LHCN-M2 (cell line): ENCODE measurements at places on chromosomes 4 and X. TPM values are rescaled to one million over a fixed set of nuclear protein-coding genes. Genes with fewer than 3 reads are reported as not detected.

Gene SLC16A2
- total RNA-seq, result 11.5 and 12.8 TPM in 2 replicates

Gene CSN1S1
- total RNA-seq, result not detected in 2 replicates

Gene IGFBP7
- 221 and 314 TPM in 2 replicates for total RNA-seq

GRCh38 chr4:95761426-95761825 lies 78.5 kb upstream of the PDHA2 start:
- peak; percentile 67 for DNase-seq

GRCh38 chr4:123896446-123897071 lies 500.0 kb downstream of the SPRY1 start:
- no peak for DNase-seq

GRCh38 chrX:97756879-97757278 lies 873.2 kb downstream of the RPA4 start:
- no peak for DNase-seq

- no peak for DNase-seq
Measured at GRCh38 chrX:23327104-23327503, 7.5 kb upstream of the PTCHD1 start.

DNA sequence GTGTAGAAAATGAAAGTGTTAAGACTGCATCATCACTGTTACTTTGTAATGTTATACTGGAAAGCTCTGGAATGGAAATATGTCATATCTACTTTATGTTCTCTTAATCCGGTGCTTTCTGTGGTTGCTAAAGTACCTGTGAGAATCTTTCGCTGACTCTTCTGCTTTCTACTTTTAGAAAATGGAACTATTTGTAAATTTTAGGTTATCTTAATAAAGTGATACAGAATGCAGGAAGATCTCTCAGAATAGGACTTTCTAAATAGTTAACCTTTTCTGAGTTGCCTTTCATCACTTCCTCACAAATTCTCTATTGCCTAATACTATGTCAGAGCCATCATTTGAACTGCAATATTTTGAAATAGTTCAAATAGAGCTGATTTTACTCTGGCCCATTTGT lies 69.3 kb downstream of the BMP2K start:
- no peak for DNase-seq

GRCh38 chrX:41014776-41015360 lies 70.4 kb upstream of the USP9X start:
- peak; percentile 22 for DNase-seq

DNA sequence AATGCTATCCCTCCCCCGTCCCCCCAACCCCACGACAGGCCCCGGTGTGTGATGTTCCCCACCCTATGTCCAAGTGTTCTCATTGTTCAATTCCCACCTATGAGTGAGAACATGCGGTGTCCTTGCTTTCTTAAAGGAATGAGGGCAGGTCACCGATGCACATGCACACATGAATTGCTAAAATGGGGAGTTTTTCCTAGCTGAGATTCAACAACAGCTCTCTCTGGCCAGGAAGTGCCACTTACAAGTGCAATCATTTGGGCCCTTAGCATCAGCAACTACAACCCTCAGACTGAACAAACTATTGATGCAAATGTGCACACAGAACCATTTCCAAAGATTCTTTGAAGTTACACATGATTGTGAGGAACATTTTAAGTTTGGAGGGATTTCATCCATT lies 95.7 kb upstream of the IQCM start:
- no peak for DNase-seq

- peak; percentile 47 for DNase-seq
Measured at GRCh38 chr4:22991576-22991975, 298.8 kb downstream of the GBA3 start.

DNA sequence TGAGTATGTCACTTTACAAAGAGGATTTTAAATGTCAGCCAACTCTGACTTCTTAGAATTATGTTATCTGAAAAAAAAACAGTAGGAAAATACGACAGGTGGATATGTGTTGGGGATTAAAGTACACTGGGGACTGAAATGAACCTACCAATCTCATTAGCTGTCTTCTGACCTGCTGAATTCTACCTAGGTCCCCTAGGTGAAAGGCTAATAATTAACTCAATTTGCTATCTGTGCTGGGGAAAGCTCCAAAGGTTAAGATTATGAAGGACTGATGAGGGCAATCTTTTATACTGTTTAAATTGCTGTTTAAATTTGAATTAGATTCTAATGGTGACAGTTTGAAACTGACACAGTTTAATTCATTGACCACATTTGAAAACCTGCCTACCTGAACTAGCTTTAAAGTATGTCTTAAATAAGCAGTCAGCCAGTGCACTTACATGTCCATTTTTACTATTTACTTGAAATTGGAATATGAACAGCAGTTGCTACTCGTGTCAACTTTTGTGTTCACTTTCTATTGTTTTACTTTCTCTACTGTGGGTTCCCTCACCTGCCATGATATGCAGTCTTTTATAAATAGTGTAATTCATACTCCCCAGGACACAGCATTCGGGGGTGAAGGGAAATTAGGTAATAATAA lies 977.3 kb downstream of the C4orf33 start:
- no peak for DNase-seq

DNA sequence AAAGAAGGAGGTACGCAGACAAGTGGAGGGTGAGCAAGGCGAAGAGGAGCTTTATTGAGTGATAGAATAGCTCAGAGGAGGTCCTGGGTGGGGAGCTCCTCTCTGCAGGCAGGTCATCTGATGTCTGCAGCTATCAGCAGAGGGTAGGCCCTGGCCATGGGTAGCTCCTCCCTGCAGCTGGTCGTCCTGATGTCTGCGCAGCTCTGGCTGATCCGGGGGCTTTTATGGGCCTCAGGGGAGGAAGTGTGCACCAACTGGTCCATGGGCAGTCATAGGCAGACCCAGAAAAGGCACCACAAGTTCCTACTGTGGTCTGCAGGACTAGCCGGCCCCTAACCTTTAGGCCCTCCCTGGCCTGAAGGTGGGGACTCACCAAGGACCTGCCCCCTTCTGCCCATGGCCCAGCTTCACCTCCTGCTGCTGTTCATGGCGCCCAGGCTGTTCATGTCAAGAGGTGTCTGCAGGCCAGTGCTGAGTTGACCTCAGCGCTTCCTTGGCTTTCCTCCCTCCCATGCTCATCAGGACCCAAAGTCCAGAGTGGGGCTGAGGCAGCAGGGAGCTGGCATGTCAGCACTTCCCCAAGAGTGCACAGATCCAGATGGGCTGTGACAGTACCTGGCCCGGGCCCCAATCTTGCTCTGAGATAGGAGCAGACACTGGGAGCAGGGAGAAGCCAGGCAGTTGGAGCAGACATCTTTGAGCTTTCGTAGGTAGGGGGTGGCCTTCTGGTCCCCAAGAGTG lies 46.1 kb downstream of the ARAP2 start:
- no peak for DNase-seq

DNA sequence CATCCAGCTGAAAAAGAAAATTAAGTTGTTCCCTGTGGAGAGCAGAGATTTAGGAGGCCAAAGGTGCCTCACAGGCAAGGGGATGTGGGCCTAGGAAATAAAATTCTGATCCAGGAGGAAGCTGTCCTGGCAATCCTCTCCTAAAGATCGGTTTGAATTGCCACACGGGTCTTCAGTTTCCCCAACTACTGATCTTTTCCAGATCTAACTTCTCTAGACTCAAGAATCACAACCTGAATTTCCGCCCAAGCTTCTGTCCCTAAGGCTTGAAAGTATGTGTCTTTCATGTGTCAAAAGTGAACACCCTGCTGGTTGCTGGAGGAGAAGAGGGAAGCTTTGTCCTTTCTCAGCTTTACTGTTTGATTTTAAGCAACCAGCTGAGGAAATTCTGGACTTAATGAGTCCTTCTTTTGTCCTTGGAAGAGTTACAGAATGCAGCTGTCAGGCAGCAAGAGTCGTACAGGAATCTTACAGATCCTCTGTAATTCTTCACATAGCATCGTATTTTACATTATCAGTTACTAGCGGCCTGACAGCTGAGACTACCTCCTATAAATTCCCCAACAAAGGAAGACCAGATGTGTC lies 93.8 kb downstream of the INPP4B start:
- peak; percentile 13 for DNase-seq

GRCh38 chr4:16236402-16237023 lies 10.2 kb upstream of the TAPT1 start:
- no peak for DNase-seq

- no peak for DNase-seq
Measured at GRCh38 chr4:81684352-81684751, 212.6 kb upstream of the RASGEF1B start.

DNA sequence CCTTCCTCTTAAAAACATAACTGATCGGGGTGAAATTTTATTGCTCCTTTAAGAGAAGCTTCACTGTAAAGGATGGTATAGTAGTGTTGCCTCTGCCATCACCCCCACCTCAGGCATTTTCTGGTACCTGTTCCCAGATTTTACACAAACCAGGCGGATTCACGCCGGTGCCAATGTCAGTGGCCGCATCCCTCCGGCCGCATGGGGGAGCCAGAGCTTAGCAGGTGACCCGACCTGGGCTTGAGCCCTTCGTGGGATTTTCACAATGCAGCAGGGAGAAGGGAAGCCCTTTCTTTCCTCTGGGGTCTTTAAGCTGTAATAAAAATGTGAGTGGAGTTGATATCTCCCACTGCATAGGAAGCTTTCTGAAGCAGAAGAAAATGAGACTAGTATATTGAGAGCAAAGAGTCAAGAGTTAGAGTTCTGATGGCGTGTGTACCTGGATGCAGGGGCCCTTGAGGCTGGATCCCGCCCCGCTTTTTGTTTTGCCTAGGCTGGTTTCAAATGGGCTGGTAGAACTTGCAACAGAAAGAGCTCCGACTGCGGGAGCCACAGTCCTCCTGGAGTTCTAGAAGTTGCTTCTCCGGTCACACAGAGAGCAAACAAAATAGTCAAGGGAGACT lies 59.4 kb downstream of the POLR2B start:
- DNase-seq, result peak; percentile 30
